ENCODE measurements at places on chromosomes 13 and 19.
A peak's percentile ranks its signal among the peaks of the same experiment; 100 is the strongest.

GRCh38 chr13:94778585-94778984 lies 66.2 kb upstream of the SOX21 start:
- no peak for DNase-seq

- DNase-seq: no peak
These were observed 7.6 kb downstream of the MEGF8 start for GRCh38 chr19:42333018-42333417.

GRCh38 chr13:21014139-21014501 lies 47.3 kb downstream of the LATS2 start:
- DNase-seq: no peak

DNA sequence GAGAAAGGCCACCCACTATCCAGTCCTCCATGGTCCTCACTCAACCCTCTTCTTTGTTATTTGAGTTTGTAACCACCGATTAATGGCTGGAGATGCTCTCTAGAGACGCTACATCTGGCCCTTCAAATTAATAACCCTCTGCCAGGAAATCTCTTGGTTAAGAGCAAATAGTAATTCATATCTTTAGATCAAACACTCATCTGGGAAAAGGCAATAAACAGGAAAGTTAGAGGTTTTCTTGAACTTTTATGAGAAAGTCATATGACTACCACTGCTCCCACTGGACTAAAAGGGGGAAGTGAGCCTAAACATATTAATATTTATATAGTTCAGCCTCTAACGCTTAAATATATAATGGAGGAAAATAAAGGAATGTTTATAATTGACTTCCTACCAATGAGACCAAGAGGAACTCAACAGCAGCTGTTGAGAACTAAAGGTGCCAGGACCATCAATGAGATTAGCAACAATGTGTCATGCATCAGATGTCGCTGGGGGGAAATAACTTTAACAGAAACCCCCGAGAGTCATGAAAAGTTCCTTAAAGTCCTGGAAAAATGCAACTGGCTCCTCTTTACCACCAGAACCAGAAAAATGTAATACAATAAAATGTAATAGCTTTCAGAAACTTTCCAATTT lies 2.7 kb downstream of the TBC1D4 start:
- DNase-seq: peak; percentile 5

- no peak for DNase-seq
These were observed 1719.5 kb upstream of the MIR17HG start for GRCh38 chr13:89627996-89628395.

DNA sequence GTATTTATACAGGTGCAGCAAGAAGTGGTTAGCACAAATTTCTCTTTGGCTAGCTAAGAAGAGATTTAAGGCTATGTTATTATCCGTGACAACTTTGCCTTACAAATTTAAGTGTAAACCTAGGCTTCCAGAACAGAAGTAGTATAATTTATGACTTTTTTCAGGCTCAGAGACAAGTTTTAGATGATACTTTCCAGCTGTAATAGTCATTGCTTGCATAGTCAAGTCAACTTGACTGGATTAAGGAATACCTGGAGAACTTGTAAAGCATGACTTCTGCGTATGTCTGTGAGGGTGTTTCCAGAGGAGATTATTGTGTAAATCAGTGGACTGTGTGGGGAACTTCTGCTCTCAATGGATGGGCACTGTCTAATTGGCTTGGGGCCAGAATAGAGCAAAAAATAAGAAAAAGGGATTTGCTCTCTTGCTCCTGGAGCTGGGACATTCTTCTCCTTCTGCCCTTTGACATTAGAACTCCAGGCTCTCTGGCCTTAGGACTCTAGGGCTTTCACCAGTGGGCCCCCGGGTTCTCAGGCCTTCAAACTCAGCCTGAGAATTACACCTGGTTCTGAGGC lies 33.0 kb downstream of the CYSLTR2 start:
- no peak for DNase-seq

DNA sequence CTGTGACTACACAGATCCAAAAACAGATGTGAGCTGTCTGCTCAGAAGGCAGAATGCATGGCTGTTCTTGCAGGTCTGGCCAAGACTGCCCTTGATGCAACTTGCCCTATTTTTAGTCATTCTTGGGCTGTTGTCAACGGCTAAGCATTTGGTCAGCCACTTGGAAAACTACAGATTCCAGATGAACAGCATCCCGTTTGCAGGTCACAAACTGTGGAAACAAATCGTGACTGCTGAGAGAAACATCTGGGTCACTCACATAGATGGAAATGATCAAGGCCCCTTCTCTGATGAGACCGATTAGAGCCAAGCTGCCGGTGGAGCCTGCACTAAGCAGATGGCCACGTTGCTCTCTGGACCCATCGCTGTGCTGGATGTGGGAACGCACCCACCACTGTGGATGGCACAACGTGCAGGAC lies 15.4 kb upstream of the METTL21C start:
- no peak for DNase-seq

DNA sequence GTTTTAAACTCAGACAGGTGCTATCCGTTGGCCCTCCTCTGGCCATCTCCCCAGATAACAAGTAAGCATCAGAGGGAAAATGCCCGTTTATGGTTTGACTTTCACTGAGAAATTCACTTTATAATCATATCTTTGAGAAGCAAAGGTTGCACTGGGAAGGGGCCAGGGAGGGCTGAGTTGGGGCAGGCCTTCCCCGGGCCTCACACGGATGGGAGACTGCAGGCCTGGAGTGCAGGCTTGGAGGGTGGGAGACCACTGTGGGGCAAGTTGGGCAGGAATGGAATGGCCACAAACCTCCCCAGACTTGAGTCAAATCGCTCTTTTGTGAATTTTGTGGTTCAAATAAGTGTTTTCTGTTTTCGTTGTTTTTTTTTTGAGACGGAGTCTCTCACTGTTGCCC lies 451.7 kb downstream of the TSHZ3 start:
- DNase-seq: no peak

GRCh38 chr13:90008707-90009149 lies 1338.8 kb upstream of the MIR17HG start:
- DNase-seq: no peak

- DNase-seq: no peak
These were observed 149 bp downstream of the MED26 start for GRCh38 chr19:16627928-16628182.

GRCh38 chr13:94595001-94595949 lies 677 bp downstream of the TGDS start:
- no peak for DNase-seq

DNA sequence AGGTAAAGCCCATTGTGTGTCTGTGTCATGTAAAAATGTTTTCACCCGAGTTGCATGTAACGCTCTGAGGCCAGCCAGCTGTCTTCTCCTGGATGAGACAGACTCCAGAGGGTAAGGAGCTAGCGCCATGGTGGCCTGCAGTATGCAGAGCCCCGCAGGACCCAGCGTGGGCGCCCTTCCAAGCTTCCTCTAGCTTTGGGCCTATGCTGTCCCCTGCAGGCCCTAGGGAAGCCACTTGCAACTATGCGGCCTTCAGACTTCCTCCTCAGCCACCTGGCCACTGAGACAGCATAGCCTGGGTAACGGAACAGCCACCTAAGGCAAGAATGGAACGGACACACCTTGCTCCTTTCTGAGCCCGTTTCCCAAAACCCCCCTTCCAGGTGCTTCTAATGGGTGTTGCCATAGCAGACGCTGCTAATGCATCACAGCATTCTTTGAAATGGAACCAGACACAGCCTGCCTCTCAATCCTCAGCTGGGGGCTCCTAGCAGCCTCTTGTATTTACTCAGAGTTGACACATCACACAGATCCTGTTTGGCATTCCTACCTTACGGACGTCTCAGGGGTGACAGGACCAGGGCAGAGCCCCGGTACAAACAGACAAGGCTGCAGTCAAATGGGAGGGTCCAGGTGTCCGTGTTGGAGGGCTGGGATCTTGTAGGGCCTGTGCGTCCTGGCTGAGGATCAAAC lies 6.2 kb downstream of the FAM32A start:
- no peak for DNase-seq

DNA sequence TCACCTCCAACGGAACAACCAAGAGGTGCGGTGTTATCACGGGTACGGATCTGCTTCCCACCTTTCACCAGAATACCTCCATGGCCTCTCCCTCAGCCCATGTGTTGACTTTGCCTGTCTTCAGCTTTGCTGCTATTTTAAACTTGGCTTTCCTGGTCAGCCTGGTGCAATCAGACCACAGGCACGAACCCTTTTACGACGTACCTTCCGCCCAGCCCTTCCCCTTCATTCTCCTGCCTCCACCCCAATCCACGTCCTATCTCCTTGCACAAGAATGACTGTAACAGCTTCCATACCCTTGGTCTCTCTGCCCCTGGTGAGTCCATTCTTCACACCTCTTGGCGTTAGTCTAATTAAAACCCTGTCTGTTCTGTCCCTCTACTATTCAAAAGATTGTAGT lies 431.7 kb downstream of the EFNB2 start:
- DNase-seq: no peak
